Nephron progenitor cell (in vitro differentiated cells): ENCODE measurements at places on chromosomes 5 and 9.
A peak's percentile ranks its signal among the peaks of the same experiment; 100 is the strongest.

- no peak for DNase-seq
- H3K27ac ChIP-seq: no peak overlapping the region
- H3K4me3 ChIP-seq: no peak overlapping the region
- H3K36me3 ChIP-seq: peaks cover 5% of the 10 kb centered on the region
Observed at GRCh38 chr9:77423841-77424240, 224.3 kb downstream of the GNA14 start.

DNA sequence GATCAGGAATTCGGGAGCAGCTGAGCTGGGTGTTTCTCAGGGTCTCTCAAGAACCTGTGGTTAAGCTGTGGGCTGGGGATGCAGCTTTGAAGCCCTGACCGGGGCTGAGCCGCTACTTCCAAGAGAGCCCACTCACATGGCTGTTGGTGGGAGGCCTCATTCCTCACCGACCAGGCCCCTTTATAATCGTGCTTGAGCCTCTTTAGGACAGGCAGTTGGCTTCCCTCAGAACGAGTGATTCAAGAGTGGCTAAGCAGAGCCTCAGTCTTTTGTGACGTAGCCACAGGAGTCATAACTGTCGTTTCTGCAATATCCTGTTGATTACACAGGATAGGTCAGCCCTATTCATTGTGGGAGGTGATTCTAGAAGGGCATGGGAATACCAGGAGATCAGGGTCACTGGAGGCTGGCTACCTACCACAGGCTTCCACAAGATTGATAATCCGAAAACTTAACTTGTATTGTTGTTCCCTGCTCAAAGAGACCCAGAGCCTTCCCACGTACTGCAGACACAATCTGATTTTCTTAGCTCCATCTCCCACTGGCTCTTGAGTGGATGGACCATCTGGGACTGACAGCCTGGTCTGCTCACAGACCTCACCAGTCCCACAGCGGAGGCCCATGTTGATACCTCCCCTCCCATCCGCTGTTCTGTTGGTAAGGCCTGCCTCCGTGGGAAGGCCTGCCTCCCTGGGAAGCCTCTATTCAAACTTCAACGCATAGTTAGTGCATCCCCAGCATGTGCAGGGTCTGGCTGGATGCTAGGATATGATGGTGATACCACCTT, 3.0 kb upstream of the ERGIC1 start:
- peaks cover 8% of the 10 kb centered on the region for H3K27me3 ChIP-seq
- peaks cover 62% of the 10 kb centered on the region for H3K4me1 ChIP-seq
- peaks cover 7% of the 10 kb centered on the region for H3K36me3 ChIP-seq
- DNase-seq: no peak
- no peak overlapping the region for H3K4me3 ChIP-seq

GRCh38 chr5:74608736-74609601, 31.6 kb downstream of the ENC1 start:
- H3K27ac ChIP-seq: no peak overlapping the region
- H3K4me3 ChIP-seq: no peak overlapping the region
- H3K4me1 ChIP-seq: peaks cover 18% of the 10 kb centered on the region

DNA sequence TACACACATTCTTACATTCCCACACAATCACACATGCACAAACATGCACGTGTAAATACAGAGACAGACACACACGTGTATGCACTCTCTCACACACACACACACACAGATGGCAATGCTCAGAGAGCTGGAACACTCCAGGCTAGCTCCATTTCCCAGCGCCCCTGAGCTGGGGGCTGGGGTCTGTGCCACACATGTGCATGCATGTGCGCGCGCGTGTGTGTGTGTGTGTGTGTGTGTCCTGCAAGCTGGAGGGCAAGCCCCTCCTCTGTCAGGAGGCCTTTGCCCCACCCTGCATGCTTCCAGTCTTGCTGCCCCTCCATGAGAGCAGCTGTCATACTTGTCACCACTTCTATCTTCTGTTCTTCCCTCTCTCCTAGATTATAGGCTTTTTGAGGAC, 16.6 kb upstream of the S1PR3 start:
- peaks cover 2% of the 10 kb centered on the region for H3K27me3 ChIP-seq
- DNase-seq: no peak
- H3K4me3 ChIP-seq: no peak overlapping the region
- no peaks in the 10 kb centered on the region for H3K36me3 ChIP-seq
- H3K27ac ChIP-seq: no peak overlapping the region
- H3K4me1 ChIP-seq: peaks cover 32% of the 10 kb centered on the region

DNA sequence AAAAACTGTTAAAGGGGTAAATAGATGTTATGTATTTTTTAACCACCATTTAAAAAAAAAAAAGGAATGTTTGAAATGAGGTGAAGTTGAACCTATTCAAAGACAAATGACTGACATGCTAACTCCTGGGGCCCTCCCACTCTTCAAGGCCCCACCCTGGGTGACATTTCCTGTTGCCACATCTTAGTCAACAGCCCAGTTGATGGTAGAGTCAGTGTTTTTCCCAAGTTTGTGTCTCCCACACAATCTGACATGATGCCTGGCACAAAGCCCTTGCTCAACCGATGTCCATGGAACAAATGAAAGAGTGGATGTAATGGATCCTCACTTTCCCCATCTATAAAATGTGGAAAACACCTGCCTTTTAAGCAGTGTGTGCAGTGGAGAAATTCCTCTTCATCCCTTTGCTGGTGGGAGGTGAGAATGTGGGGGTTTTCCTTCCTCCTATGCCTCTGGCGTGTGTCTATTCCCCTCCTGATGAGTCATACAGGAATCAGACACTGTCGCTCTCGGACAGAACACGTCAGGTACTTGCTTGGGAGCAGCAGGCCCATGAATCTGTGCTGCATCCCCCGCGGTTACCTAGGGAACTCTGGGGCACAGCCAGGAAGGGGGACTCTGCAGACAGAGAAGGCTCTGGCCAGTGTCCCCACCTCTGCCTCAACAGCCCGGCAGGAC, 13.7 kb upstream of the ADRA1B start:
- peaks cover 42% of the 10 kb centered on the region for H3K4me1 ChIP-seq
- no peak overlapping the region for H3K27ac ChIP-seq
- peaks cover 7% of the 10 kb centered on the region for H3K27me3 ChIP-seq
- no peak overlapping the region for H3K4me3 ChIP-seq
- DNase-seq: no peak

- H3K27ac ChIP-seq: no peak within 1 kb of the TSS
- DNase-seq: peak; percentile 75
- peak within 1 kb of the TSS; percentile 87 for H3K4me3 ChIP-seq
- peaks cover 71% of the 10 kb centered on the region for H3K27me3 ChIP-seq
- peaks cover 11% of the 10 kb centered on the region for H3K4me1 ChIP-seq
Observed at GRCh38 chr5:132830436-132831094, at the start of gene SHROOM1. Gene SHROOM1 (minus strand): TSS chr5:132830647. CDS start chr5:132826140, 4,507 bp downstream.

DNA sequence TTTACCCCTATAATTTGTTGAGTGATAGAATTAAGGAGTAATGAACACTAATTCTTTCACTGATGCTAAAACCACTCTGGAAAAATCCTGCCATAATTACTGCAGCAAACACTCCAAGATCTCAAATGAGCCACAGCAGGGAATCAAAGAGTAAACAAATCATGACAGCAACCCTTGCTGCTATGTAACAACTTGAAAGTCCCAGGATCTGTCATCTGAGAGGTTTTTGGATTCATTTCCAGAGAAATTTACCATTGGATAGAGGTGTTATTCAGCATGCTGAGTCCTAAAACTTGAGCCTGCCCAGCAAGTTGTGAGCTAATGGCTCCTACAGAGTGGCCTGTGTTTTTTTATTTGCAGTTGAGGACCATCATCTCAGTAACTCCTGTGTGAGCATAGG, 59.2 kb downstream of the PRLR start:
- H3K4me1 ChIP-seq: no peaks in the 10 kb centered on the region
- peaks cover 51% of the 10 kb centered on the region for H3K36me3 ChIP-seq
- no peak for DNase-seq
- no peaks in the 10 kb centered on the region for H3K27me3 ChIP-seq
- no peak overlapping the region for H3K27ac ChIP-seq

GRCh38 chr9:95796029-95796428, 79.5 kb upstream of the ERCC6L2 start:
- H3K36me3 ChIP-seq: no peaks in the 10 kb centered on the region
- no peak overlapping the region for H3K27ac ChIP-seq
- H3K4me1 ChIP-seq: no peaks in the 10 kb centered on the region
- H3K27me3 ChIP-seq: peaks cover 3% of the 10 kb centered on the region
- H3K4me3 ChIP-seq: no peak overlapping the region
- no peak for DNase-seq

DNA sequence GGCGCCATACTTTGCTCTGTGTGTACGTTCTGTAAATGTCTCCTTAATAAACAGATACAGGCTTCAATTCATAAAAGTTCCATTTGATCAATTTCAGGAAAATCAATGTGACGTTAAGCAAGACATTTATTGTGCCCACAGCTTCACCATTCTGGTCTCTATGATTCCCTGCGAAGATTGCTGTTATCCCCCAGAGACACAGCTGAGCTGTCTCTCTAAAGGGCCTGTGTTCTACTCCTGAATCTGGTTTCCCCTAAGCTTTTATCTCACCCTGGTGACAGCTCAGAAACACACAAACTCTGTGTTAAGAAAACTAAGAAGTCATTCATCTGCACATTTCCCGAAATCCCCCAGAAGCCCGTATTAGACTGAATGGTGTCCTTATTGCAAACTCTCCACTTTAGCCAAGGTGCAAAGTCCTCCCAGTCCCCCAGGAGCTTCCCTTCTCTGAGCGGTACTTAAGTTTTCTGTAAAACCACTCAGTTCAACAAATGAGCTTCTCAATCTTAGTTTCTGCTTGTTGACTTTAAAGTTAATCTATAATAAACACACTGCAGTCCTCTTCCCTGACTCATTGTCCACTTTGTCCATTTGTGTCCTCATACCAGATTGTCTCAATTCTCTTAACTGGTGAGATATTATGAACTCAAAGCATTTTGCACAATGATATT, 1.4 kb upstream of the C5orf15 start:
- peaks cover 34% of the 10 kb centered on the region for H3K36me3 ChIP-seq
- H3K4me1 ChIP-seq: peaks cover 38% of the 10 kb centered on the region
- H3K27ac ChIP-seq: peak overlapping the region; percentile 47
- DNase-seq: no peak
